Activated effector memory CD4-positive, alpha-beta T cell treated with Interleukin-2 at 50 U/mL for 16 hours (primary cell): ENCODE measurements at places on chromosomes 11 and 22.

DNA sequence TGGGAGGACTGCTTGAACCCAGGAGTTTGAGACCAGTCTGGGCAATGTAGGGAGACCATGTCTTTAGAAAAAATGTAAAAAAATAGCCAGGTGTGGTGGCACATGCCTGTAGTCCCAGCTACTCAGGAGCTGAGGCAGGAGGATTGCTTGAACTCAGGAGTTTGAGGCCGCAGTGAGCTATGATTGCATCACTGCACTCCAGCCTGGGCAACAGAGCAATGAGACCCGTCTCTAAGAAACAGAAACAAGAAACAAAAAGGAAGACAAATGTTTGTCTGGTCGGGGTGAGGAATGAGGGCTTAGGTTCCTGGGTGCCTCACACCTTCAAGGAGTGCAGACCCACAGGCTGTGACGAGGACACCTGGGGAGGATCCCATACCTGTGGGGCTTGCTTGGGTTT is 191.9 kb downstream of the CEP164 start:
- no peak for DNase-seq

GRCh38 chr11:34750692-34751405 is 130.0 kb downstream of the EHF start:
- DNase-seq, result no peak

DNA sequence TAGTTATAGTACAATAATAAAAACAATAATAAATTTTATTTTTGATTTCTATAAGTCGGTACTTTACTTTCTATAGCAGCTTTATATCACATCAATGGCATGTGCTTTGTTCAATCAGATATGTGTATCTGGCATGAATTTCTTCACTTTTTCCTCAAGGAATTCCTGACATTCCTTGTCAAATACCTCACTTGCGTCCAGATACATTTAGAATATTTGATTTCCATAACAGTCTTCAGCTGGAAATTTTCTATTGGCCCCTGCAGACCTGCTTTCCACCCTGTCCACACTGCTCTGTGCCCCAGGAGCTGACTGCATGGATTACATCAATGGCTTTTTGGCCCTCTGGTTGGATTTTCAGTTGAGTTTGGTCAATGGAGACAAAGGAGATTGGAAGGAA is 93.2 kb downstream of the FAR1 start:
- DNase-seq, result no peak

DNA sequence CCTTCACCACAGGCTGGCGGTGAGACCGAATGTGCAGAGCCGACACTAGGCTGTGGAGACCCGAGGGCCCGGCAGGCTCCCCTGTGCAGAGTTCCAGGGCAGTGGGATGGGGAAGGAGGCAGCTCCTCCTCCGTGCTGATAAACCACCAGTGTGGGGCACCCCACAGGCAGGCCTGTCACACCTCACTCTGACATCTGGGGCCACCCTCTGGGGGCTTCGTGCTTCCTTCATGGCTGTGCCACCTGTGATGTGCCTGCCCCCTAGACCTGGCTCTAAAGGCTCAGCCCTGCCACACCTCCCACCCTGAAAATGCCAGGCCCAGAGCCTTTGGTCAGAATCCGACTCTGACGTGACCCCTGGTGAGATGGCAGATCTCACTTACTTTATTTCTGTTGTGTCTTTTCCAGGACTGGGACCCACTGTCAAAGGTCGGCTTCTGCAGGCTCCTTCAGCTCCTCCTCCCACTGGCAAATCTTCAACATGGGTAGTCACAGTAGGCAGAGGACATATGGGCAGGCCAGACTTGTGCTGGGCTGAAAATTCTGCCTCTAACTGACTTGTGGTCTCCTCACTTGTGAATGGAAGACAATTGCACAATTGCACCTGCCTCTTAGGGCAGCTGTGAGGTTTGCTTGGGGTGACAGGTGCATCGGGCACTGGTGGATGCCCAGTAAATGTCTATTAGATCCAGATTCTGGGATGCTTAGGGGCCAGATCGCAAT is 46.2 kb upstream of the TSKU start:
- no peak for DNase-seq

- DNase-seq, result no peak
These were observed 2.7 kb downstream of the REXO2 start for GRCh38 chr11:114441921-114442320.

- no peak for DNase-seq
These were observed 348.5 kb downstream of the TBC1D22A start for GRCh38 chr22:47110817-47111443.

DNA sequence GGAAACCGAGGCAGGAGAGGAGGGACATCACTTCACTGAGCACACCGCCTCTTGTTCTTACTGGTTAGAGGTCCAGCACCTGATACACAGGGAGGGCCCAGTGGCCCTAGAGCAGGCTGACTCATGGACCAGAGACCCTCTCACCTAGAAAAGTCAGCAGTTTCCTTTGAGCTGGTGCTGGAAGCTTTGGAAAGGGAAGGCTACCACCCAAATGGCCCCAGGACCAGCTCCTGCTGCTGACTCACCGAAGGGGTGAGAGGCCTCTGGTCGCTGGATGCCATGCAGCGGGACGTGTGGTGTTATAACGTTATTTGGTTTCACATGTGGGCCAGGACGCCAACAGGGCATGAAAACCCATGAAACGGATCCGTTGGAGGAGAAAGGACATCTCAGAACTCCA is 3.8 kb downstream of the NADSYN1 start:
- no peak for DNase-seq

DNA sequence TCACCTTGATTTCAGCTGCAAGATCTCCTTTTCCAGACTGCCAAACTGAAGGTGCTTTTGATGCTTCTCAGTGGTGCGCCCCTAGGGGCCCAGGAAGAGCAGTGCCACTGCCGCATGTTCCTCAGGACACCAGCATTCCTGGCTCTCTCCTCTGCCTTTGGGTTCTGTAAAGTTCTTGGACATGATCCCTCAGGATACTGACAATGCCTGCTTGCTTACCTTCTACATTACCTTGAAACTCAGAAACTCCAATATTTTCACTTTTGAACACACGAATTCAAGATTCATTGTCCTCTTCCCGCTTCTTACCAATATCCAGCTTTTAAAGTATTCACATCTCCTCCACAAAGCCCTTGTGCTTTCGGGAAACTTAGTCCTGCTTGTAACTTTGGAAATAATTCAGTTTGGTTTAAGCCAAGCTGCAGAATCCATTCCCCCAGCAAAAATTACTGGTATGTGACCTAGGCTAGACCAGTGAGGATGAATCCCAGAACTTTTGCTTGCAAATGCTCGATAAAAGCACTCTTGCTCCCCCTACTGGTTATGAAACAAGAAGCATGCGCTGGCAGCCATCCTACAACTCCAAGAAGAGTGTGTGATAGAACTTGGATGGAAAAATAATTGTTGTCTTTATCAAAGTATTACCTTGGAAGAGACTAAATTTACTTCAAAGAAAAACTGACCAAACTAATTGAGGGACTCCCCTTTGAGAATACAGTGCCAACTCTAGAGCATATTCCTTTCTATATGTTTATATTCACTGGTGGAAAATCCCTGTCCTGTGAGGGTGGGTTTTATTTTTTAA is 16.5 kb upstream of the OR5B21 start:
- no peak for DNase-seq

DNA sequence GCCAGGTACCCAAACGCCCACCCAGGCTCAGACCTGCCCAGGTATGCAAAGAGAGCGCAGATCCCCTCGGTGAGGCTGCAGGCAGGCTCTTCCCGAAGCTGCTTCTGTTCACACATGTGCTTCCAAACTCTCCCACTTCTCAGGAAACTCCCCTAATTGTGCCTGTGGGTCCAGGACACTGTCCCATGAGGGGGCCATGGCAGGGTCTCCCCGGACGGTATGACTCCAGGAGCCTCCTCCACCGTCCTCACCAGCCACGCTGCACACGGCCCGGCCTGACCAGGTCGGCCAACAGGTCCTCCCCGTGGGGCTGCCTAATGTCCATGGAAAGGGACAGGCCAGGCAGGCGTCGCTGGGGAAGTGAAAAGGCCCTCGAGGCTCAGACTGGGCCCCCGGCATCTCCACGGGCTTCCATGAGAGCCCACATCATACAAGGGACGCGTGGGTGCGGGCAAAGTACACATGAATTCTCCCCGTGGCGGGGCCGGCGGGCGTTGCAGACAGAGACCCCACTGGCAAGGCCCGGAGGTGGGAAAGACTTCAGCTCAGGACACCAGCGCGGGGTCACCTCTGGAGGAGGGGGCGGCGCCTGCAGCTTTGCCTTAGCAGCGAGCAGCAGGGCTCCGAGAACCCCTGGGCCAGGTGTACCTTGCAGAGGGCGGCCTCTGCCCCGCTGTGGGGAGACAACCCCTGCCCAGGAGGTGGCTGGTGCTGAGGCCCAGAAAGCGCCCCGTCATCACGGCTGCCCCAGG is 526.1 kb downstream of the BRD1 start:
- DNase-seq, result no peak

DNA sequence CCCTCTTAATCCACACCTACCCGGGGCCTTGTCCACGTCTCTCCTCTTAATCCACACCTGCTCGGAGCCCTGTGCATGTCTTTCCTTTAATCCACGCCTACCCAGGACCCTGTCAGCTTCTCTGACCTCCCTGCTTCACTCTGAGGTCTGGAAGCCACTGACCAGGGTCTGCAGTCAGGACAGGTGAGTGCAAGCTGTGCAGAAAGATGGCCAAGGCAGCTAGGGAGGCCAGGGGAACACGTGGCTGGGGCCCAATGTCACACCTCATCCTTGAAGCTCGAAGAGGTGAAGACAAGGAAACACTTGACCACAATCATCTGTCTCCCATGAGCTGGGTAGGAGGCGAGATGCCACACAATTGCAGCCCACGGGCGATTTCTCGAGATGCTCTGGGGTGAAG is 1516.9 kb downstream of the BRD1 start:
- DNase-seq, result no peak

DNA sequence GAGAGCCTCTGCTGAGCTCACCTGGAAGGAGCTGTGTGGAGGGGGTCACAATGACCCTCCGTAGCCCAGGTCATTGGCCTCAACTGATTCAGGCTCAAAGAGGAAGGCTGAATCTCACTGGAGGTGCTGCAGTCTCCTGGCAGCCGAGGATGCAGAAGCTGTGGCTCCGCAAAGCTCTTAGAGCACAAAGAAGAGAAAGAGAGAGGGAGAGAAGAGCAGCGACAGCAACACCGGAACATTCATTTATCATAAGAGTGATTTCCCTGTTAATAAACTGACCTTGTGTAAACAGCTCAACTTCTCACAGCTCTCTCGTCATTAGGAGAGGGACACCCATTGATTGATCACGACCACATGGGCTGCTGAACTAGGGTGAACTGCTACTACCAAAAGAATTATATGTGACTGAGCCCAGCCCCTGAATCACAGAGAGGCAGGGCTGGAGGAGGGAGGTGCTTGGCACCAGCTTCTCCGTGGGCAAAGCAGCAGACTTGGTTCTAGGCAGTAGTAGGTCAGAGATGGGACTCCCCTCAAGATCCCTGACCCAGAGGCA is 281.7 kb downstream of the NXPE2 start:
- DNase-seq, result no peak

- DNase-seq, result no peak
These were observed 58.3 kb downstream of the AAMDC start for GRCh38 chr11:77879218-77879617.

- DNase-seq, result no peak
These were observed 7.5 kb downstream of the C11orf21 start for GRCh38 chr11:2293984-2294925.

GRCh38 chr11:70313945-70314344 is 43.5 kb downstream of the PPFIA1 start:
- no peak for DNase-seq

DNA sequence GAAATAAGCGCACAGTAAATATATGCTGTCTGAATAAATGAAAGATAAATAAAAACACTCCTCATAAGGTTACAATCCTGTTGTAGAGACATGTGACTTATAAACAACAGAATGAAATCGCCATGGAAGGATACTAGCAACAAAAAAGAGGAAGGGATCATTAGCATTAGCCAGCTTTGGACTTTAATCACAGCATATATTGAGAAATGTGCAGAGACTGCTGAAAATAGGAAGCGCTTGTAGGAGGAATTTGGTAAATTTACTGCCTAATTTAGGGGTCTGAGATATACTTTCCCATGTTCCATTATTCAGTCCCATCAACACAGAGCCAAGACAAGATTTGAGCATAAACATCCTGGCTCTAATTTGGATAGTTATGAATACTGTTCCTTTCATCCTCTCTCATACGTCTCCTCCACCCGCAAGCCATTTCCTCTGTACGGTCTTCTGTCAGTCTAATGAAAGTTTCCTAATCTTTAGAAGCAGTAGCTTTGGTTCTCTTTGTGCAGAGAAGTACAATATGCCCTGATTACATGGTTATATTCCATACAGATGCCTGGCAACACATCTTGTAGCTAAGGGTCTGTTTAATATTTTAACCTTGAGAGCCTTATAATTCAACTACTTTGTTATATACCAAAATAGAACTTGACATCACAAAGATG is 37.1 kb upstream of the AKIP1 start:
- no peak for DNase-seq

DNA sequence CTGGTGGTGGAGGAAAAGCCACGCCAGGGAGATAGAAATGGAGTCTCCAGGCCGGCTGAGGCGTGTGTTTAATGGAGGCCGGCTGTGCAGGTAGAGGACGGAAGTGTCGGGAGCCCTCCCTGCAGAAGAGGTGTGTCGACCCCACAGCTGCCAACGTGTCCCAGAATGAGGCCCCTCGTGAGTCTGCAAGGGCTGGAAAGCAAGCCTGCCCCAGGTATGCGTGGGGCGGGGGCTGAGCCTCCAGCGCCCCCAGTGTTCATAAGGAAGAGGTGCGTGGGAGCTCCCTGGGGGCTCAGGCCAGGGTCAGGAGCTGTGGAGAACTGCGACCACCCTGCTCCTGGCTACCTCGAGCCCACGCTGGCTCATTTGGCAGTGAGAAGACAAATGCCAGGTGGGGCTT is 38.0 kb upstream of the JAM3 start:
- DNase-seq, result no peak

DNA sequence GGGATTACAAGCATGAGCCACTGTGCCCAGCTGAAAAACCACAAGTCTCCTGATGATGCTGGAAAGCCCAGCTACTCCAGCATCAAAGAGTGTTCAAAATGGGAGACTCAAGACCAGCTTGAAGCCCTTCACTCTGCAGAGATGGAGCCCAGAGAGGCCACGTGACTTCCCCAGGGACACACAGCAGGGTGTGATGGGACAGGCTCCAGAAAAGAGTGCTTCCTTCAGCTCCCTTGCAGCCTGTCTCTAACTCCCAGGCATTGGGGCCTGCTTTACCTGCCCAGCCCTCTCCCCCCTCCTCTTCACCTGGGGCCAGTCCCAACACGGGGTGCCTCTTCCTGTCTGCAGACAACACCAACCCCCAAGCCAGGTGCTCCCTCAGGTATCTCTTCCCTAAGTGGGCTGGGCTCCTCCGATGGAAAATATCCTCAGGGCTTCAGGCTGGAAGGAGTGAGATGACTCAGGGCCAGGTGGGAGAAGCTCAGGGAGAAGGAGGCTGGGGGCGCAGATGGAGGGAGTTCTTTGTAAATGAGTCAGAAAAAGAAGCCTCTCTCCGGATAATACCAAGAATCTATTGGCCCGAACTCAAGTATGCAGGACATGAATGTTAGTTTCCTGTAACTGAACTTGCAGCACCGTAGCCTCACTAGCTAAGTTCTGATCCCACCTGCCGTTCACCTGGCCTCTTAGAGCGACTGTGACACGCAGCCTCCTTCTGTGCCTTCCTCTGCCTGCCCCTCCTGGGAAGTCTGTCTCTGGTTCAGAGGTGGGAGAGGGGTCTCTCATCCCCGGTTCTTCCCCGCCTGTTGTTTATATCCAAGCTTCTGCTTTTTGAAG is 326.6 kb downstream of the MN1 start:
- DNase-seq, result no peak
